HepG2 (cell line): ENCODE measurements at places on chromosomes 2 and 18. TPM values are rescaled to one million over a fixed set of nuclear protein-coding genes. Genes with fewer than 3 reads are reported as not detected.

DNA sequence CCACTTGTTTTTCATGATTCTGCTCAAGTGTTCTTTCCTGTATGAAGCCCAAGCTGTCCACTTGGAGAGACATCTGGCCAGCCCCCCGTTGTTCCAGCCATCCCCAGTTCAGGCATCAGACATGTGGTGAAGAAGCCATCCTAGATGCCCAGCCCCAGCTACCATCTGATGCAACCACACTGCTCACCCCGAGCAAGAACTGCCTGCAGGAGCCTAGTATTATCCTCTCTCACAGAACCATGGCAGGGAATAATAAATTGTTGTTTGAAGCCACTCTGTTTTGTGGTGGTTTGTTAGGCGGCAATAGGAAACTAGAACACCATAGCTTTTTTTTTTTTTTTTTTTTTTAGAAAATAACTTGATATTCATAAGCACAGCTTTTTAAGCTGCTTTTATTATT, 19.5 kb upstream of the DARS1 start:
- no peak overlapping the region for H3K27ac ChIP-seq
- no peak for DNase-seq
- H3K4me3 ChIP-seq: no peak overlapping the region
- H3K4me1 ChIP-seq: no peaks in the 10 kb centered on the region
- no peaks in the 10 kb centered on the region for H3K36me3 ChIP-seq
- H3K27me3 ChIP-seq: no peaks in the 10 kb centered on the region

- H3K27me3 ChIP-seq: no peaks in the 10 kb centered on the region
- no peak for DNase-seq
- no peaks in the 10 kb centered on the region for H3K36me3 ChIP-seq
- no peaks in the 10 kb centered on the region for H3K4me1 ChIP-seq
- no peak overlapping the region for H3K27ac ChIP-seq
Observed at GRCh38 chr2:199259671-199260070, 198.1 kb downstream of the SATB2 start.

DNA sequence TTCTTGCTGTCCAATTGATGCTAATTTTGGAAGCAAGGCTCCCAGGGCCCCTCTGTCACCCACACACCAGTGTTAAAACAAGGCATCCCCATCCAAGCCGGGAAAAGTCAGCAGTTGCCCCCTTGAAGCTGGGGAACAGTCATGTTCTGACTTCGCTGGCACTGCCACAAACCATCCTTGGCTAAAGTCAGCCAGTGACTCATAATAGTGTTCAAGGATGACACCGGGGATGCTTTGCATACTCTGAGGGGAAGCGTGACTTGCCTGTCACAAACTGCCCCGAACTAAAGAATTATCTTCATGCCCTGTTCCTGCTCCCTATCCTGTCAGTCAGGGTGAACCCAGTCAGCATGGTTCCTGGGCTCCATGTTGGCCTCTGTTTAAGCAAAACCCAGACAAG, 37.0 kb downstream of the TGFA start:
- H3K4me3 ChIP-seq: no peak overlapping the region
- H3K36me3 ChIP-seq: peaks cover 2% of the 10 kb centered on the region; the same call in 1 of the 2 replicates
- no peak overlapping the region for H3K27ac ChIP-seq
- H3K27me3 ChIP-seq: no peaks in the 10 kb centered on the region
- H3K4me1 ChIP-seq: peaks cover 48% of the 10 kb centered on the region

GRCh38 chr2:234241656-234242458, 191.4 kb downstream of the SPP2 start:
- no peak overlapping the region for H3K4me3 ChIP-seq
- no peaks in the 10 kb centered on the region for H3K36me3 ChIP-seq
- H3K4me1 ChIP-seq: no peaks in the 10 kb centered on the region
- no peaks in the 10 kb centered on the region for H3K27me3 ChIP-seq
- no peak overlapping the region for H3K27ac ChIP-seq

DNA sequence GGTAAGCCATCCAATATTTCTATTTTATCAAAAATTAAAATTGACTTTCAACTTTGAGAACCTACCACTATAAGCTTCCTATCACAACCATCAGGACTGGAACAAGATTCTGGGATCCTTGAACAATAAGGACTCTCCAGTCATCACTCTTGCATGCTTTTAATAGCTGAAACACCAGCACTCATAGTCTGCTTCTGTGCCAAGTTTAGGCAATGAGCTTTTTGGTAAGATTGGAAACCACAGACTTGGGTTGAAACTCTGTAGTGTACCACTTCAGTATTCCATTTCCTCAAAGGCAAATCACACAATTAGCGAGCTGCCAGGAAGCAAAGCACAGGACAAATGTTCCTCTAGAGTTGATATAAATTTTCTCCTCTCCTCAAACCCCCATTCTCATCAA, 1065.8 kb upstream of the SLC39A10 start:
- no peak overlapping the region for H3K27ac ChIP-seq
- no peaks in the 10 kb centered on the region for H3K36me3 ChIP-seq
- H3K4me3 ChIP-seq: no peak overlapping the region
- H3K4me1 ChIP-seq: no peaks in the 10 kb centered on the region
- no peaks in the 10 kb centered on the region for H3K27me3 ChIP-seq
- no peak for DNase-seq

GRCh38 chr2:172722481-172722880, 13.2 kb upstream of the RAPGEF4 start:
- H3K4me1 ChIP-seq: peaks cover 20% of the 10 kb centered on the region
- no peaks in the 10 kb centered on the region for H3K36me3 ChIP-seq
- no peaks in the 10 kb centered on the region for H3K27me3 ChIP-seq
- no peak overlapping the region for H3K27ac ChIP-seq

MLPH gene
- polyA plus RNA-seq: 0.12 and 0.27 TPM in 2 replicates

EGR4 gene
- not detected in 2 replicates for polyA plus RNA-seq
